ENCODE measurements at places on chromosomes 2 and 18.

DNA sequence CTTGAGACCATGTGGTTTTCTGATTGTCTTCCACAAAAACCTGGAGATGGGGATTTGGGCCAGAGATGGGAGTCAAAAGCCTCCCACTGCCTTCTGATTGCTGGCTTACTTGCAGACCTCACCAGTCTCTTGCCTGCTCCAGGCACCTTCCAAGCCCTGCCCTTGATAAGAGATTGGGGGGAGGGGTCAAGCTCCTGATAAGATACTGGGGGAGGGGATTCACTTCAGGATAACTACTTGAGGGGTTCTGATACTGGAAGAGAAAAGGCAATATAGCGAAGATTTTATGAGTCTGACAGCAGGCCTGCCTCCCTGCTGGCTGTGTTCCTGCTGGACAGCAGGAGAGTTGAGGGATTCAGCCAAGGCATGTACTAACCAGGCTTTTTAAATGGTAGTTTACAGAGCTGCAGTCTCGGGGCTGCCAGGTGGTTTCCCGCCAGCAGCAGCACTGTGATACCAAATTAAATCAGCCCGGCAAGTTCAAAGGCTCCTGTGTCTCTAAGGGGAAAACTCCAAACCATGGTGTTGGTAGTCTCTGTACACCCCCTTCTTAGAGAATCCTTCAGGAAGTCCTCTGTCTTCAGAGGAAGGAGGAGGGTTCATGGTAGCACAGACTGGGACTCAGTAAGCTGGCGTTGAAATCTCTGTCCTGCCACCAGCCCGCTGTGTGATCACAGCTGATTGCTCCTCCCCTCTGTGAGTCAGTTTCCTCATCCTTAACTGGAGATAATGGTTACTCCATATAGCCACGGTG is 58.3 kb downstream of the FBXO36 start:
- DNase-seq: no peak

DNA sequence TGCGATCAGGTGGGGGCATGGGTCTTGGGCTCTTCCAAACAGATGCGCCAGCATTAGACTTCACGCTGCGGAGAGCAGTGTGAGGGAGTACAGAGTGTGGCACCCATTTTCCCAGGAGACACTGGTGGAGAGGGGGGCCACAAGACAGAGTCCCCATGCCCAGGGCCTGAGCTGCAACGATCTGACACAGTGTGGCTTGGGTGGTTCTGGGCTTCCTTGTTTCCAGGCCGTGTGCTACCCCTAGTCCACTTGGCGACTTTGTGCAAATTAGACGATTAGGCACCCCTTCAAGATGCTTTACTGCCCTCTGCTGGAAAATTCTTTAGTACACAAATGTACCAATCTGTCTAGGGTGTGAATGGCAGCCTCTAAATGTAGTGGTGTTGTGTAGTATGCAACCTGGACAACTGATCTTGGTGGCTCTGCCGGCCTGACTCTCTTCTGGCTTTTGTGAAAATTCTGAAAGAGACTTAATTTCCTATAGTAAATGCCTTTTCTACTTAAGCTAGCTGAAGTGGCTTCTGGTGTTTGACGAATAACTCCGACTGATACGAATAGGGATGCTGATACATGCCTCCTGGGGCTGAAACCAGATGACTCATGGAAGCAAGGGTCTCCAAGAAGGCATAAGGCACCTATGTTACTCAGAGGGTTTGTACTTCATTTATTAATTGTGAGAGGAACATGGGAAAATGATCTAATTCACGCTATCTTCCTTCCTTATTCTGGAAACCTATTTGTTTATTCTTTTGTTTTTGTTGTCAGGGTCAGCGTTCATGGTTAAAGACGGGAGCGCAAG is 92.3 kb upstream of the SMAD2 start:
- no peak for DNase-seq

GRCh38 chr2:171846894-171847293 is 47.1 kb downstream of the SLC25A12 start:
- DNase-seq: no peak

- DNase-seq: no peak
Observed at GRCh38 chr2:10722252-10722825, 909 bp downstream of the ATP6V1C2 start.

- no peak for DNase-seq
Observed at GRCh38 chr2:13114391-13114790, 397.7 kb downstream of the TRIB2 start.

GRCh38 chr18:48896875-48897511 is 53.8 kb downstream of the SMAD7 start:
- DNase-seq: no peak

DNA sequence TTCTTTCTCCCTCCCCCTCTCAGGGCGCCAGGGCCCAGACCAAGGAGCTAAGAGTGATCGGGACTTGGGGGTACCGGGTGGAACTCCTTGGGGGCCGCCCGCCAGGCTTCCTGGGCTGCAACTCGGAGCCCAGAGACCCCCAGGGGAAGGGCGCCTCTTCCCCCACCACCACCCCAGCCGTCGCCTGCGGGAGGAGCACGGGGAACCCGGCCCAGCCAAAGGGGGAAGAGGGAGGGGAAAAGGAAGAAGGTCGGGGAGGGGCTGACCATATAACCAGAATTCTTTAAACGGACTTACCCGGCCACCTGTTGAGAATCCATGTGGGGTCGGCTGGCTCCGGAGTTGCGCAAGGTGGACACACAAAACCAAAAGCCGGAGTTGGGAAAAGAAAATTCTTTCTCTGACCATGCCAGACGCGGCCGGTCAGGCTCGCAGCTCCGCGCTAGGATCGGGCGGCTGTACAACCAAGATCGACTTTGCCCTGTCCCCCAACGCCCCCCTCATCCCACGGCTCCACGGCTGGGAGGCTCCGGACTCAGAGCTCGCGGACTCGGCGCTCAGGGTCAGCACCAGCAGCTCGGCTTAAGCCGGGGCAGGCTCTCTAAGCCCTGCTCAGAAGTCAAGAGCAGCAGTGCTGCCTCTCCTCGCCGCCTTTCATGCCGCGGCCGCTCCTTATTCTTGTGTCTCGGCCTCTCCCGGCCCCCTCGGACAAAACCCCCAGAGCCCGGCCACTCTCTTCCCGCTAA is 6.3 kb upstream of the SIX3 start:
- DNase-seq: no peak

- DNase-seq: no peak
Observed at GRCh38 chr2:23026671-23027070, 358.3 kb upstream of the KLHL29 start.
